ENCODE measurements at places on chromosomes 6 and 20. TPM values are rescaled to one million over a fixed set of nuclear protein-coding genes. Genes with fewer than 3 reads are reported as not detected.

DNA sequence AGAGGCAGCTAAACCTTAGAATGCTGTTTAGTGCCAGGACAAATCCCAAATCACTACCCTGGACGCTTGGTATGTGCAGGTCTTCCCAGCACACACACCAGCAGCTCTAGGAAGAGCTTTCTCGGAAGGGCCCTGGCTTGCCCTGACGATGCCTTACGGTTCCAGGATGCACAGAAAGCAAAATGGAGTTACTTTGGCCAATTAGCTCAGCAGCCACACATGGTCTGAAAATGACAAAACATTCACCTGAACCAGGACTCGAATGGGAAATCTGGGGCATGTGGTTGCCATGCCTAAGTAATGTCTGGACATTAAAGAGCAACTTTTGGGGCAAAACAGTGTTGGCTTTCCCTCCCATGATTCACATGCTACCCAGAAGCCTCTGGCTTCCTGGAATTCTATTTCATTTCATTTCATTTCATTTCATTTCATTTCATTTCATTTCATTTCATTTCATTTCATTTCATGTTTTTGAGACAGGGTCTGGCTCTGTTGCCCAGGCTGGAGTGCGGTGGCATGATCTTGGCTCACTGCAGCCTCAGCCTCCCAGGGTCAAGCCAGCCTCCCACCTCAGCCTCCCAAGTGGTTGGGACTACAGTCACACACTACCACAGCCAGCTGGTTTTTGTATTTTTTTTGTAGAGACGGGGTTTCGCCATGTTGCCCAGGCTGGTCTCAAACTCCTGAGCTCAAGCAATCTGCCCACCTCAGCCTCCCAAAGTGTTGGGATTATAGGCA lies 153.3 kb downstream of the ZDHHC14 start:
- no peak for DNase-seq

DNA sequence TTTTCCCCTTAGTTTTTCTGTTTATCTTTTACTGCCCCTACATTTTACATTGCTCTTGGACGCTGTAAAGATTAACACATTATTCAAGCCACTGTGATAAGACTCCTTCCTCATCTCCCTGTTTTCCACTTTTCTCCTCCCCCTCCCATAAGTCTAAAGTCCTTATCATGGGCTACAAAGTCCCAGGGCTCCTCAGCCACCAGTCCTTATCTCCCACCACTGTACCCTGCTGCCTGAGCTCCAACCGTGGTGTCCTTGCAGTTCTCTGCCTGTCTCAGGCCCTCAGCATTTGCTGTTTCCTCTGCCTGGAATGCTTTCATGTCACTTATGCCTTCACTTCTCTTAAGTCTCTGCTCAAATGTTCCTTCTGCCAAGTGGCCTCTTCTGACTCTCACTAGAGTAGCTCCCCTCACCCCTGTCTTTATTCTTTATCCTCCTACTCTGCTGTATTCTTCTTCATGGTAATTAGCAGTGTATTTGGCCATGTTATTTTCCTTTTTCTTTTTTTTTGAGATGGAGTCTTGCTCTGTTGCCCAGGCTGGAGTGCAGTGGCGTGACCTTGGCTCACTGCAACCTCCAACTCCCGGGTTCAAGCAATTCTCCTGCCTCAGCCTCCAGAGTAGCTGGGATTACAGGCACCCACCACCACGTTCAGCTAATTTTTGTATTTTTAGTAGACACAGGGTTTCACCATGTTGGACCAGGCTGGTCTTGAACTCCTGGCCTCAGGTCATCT lies 10.8 kb upstream of the LATS1 start:
- DNase-seq: no peak

- no peak for DNase-seq
These were observed 235 bp downstream of the MAP7 start for GRCh38 chr6:136550045-136550329.

DNA sequence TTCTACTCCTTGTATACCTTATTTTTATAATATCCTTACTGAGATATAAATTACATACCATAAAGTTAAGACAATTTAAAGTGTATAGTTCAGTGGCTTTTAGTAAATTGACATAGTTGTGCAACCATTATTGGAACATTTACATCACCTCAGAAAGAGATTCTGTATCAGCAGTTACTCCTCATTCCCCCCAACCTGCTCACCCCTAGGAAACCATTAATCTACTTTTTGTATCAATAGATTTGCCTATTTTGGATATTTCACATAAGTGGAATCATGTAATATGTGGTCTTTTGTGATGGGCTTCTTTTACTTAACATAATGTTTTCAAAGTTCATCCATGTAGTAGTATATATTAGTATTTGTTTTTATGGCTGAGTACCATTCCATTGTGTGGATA lies 51.3 kb downstream of the CDC5L start:
- DNase-seq: no peak

DNA sequence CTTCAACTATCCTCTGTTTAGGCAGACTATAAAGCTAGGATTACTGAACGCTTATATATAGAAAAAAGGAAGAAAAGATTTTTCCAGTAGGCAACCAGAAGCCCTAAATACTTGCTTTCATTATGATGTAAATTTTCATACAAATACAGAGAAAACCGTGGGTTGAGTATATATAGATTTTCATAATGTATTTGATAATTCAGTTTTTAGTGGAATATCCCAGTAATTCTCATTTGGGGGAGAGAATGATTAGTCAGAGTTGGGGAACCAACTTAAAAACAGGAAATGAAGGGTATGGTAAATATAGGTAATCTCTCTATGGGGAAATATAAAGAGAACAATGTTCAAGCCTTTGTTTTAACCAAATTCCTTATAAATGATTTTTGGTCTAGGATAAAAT lies 154.0 kb upstream of the CITED2 start:
- no peak for DNase-seq

DNA sequence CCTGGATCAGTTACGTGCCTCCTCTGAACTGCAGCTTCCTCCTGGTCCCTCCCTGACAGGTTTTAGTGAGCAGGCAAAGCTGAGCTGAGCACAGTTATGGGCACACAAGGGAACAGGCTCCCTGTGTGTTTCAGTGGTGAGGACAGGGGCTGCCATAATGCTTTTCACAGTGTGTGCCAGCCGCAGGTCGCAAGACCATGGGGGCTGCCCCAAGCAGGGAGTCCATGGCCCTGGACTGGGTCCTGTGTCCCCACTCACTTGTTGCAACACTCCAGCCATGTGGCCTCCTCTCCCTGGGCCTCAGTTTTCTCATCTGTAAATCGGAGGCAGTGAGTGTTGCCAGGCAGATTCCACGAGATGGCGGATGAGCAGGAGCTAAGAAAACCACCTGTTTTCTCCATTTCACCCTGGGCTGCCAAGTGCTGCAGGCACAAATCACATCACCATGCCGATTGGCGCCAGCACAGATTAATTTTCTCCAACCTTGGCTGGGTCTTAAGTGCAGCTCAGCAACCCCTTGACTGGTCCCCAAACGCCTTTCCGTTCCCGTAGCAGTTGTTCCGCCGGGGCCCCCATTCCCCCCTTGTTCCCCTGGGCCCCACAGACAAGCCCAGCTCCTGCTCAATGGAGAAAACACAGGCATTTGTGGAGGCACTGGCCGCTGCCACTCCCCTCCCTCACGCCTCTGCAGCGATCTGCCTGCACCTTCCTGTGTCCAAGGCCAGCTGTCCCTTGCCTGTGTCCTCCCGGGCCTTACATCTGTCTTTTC lies 57.1 kb upstream of the NNAT start:
- no peak for DNase-seq

DNA sequence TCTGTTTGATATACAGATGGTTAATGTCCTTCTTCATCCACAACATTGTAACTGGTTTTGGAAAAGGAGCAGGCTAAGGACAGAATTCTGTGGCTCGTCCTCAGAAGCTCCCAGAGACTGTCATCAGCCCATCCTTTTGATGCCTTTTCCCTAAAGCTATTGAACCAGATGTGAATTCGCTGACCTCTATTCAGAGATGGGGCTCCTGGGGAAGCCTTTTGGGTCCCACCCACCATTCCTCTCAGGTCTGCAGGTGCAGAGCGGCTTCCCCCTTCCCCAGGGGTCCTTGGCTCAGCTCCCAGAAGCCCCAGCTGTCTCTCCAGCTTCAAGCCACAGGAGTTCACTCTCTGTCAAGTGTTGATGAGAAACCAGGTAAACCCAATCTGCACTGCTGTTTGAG lies 191.7 kb downstream of the SMOC2 start:
- no peak for DNase-seq

GRCh38 chr6:156662025-156662445 lies 115.1 kb upstream of the ARID1B start:
- DNase-seq: no peak

DNA sequence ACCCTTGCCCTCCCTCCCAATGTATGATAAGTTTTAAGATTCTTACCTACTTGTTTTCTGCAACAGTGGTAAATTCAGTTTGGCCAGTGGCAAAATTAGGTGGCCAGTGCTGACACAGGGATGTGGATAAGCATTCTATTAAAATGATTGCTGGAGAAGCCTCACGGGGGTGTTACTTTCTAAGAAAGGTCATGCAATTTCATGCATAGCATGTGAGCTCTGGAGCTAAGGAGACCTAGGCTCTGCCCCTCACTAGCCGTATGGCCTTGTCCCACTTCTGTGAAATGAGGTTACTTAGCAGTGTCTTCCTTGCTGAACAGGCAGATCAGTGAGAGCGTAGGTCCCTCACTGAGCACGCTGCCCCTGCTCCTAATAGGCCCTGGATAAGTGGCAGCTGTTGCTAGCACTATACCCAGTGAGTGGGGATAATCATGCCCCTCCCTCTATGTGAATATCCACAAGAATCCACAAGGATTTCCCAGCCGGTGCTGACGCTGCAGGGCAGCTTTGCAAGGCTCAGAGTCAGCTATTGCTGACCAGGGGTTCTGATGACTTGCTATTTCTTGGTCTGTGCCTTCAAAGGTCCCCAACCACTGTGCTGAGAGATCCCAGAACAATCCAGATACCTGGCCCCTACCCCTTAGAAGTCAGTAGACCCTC lies 86.5 kb upstream of the MRPS10 start:
- DNase-seq: no peak

- no peak for DNase-seq
These were observed 891.4 kb downstream of the TFAP2A start for GRCh38 chr6:9523462-9523861.

GRCh38 chr20:12371990-12372389 lies 454.3 kb downstream of the BTBD3 start:
- DNase-seq: no peak

DNA sequence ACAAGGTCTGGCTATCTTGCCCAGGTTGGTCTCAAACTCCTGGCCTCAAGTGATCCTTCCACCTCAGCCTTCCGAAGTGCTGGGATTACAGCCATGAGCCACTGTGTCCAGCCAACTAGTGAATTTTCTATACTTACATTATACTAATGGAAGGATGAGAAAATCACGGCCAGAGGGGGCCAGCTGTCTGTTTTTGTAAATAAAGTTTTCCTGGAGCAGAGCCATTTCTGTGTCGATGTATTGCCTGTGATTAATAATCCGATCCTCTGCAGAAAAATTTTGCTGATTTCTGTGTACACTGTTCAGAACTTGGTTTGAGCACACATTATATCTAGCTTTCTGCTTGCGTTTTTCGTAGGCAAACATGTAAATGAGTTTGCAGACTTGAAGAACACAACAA lies 28.8 kb downstream of the PTPRT start:
- no peak for DNase-seq

ADGRF4 gene
- polyA plus RNA-seq: 30.2 TPM

RHAG gene
- not detected for polyA plus RNA-seq

MYBL2 gene
- 0.73 TPM for polyA plus RNA-seq

FAM83C gene
- 12.6 TPM for polyA plus RNA-seq

GPLD1 gene
- 0.01 TPM for polyA plus RNA-seq

SYCP2L gene
- polyA plus RNA-seq: 0.44 TPM

DEFB124 gene
- polyA plus RNA-seq: not detected

MAFB gene
- polyA plus RNA-seq: 1.7 TPM

UST gene
- 6.0 TPM for polyA plus RNA-seq

CNKSR3 gene
- 1.9 TPM for polyA plus RNA-seq

NKX2-2 gene
- not detected for polyA plus RNA-seq

UBD gene
- not detected for polyA plus RNA-seq

LY6G6F gene
- not detected for polyA plus RNA-seq

ANGPT4 gene
- not detected for polyA plus RNA-seq
